Germinal center (tissue), 1 donor: ENCODE measurements at places on chromosomes 5 and 9.

- no peak for DNase-seq
These were observed 16.0 kb downstream of the DYNC2I2 start for GRCh38 chr9:128640603-128641002.

DNA sequence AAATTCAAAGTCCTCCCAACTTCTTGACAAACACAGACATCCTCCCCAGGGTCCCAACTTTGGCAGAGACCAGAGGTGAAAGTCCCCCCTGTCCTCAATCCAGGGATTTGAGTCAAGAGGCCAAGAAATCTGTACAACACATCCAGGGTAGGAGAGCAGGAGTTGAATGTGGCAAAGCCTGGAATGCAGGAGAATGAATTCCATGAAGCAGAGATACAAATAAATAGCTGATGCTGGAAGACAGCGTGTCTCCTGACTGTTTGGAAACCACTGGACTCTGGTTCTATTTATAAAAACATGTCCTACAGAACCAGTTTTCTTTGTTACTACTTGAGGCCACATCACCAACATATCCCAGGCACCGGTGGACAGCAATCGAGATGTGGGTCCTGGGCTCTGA lies 43.7 kb upstream of the SLIT3 start:
- no peak for DNase-seq

DNA sequence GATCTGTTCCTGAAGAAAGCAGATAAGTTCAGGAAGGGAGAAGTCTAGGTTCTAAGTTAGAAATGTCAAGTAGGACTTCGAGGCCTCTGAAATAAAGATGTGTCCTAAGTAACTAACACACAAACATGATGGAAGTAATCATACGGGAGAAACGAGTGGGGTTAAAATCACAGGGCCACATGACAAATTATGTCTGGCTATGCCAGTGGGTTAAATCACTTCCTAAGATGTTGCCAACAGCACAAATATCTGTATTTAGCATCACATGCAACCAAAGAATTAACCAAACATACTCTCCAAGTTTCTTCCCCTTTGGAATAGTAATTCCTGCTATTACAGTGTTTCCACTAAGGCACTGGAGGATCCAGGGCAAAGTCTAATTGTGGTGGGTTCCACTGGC lies 13.7 kb upstream of the ZSWIM6 start:
- DNase-seq, result no peak

GRCh38 chr9:105503881-105504280 lies 54.0 kb upstream of the FKTN start:
- no peak for DNase-seq

- no peak for DNase-seq
These were observed 98.9 kb upstream of the TAF11L2 start for GRCh38 chr5:17398866-17399835.

GRCh38 chr5:148915224-148915817 lies 88.9 kb downstream of the ADRB2 start:
- no peak for DNase-seq

DNA sequence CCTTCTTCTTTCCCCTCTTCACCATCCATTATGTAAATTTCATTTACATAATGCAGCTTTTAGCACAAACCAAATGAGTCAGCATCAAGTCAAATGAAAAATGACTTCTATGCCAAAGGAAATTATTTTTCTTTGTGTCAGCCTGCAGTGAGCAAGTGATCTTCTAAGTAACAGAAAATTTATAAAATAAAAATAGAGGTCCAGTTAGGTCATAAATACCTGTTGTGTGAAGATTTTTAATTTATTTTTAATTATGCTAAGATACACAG lies 16.7 kb upstream of the THG1L start:
- no peak for DNase-seq

GRCh38 chr9:84349671-84350070 lies 9.1 kb upstream of the SLC28A3 start:
- no peak for DNase-seq

- no peak for DNase-seq
These were observed 129.9 kb downstream of the TLE4 start for GRCh38 chr9:79701651-79702050.

- no peak for DNase-seq
These were observed 87.7 kb downstream of the OSTF1 start for GRCh38 chr9:75176037-75176436.

- no peak for DNase-seq
These were observed 315.0 kb downstream of the EDIL3 start for GRCh38 chr5:84069608-84070179.

GRCh38 chr5:427415-428087 lies 15.4 kb upstream of the EXOC3 start:
- no peak for DNase-seq

DNA sequence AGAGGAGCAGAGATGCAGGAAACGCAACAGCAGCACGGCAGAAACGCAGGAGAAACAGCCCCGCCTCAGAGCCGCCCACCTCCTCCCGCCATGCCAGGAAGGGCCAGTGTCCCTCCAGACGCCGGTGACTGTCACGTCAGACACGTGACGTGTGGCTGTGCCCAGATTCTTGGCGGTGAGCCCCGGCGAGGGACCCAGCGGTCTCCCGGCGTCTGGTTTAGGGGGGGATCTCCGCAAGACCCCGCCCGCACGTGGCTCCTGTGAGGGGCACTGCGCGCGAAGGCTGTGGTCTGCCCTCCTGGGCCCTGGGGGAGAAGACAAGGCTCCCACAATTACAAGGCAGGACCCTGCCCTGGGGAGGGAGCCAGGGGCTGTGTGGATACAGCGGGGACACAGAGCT lies 2.4 kb upstream of the LCN8 start:
- DNase-seq, result no peak

DNA sequence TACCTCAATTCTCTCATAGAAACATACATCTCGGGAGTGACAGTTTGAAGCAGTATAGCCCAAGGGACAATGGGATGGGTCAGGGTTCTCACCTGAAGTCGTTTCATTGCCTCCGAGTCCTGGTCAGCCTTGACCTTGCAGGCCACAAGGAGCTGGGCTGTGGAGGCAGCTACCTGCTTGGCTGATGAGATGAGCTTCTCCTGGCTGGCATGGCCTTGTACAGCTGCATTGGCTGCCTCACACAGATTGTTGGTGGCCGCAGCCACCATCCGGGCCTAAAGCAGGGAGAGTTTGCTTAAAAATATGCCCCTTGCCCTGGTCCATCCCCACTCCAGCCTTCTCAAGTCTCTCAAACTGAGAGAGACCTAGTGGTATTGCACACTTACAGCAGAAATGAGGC lies 8.5 kb upstream of the TPM2 start:
- DNase-seq, result no peak

DNA sequence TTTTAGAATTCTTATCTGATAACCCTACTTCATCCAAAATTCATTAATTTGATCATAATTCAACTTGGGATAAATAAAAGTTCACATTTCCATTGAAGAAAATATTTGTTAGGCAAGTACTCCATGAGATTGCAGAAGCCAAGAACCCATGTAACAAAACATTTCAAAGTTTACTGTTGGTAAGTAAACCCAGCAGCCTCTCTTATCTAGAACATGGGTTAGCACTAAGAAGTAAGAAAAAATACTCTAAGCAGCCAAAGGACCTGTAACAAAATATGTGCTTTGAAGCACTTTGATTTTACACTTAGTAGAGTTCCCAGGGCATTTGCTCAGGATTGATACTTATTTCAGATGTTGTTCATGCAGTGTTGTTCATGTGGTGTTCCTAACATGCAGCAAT lies 8.7 kb downstream of the MAP3K1 start:
- no peak for DNase-seq

DNA sequence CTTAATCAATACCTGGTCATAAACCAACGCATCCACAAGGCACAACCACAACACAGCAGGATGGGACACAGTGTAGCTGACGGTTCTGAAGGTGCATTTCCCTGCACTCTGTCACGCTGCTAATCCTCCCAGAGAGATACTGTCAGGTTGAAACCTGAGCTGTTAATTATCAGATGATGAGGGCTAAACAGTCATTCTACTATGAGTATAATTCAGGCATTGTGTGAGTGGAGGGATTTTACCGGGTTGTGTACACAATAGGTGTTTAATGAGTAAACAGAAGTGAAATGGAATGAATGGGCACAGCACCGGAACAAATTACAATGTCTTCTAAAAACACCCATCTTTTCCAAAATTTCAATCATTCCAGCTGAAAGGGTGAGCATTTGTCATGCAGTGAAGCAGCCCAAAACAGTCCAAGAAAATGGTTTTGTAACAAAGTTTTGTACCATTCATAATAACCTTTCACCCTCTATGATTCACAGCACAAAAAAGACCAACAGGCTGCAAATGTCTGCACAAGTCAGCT lies 71.5 kb downstream of the ABCA1 start:
- no peak for DNase-seq

DNA sequence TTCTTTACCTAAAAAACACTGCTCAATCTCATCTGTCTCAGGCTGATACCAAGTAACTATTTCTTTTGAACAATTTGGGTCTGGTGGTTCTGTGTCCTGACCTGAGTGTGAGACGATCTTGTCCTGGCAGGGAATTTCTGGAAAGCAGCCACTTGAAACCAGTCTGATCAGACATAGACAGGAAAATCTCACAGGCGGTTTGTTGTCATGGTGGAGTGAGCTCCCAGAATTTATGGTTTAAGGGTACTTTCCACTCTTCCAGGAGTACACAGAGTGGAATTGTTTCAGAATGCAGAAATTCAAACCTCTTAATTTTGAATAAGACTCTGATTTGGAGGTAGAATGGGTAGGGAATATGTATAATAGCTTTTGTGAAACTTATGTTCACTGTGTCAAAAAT lies 268.2 kb downstream of the ISL1 start:
- no peak for DNase-seq

DNA sequence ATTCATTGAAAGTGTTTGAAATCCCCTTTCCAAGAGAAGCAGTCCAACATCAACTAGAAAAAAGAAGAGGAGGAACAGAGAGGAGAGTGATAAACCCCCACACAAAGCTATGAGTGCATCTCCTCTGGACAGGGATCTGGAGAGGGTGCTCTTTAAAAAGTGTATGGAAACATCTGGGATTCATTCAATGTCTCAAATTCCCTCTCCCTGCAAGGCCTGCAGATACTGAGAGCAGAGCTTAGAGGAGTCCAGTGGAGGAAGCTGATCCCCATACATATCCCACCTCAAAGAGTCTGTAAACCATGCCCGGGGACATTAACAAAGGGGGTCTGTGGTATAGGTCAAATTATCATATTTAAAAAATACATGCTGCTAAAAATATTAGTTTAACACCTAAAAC lies 2.2 kb downstream of the SPOCK1 start:
- DNase-seq, result no peak
